ENCODE measurements at places on chromosomes 12 and 14. TPM values are rescaled to one million over a fixed set of nuclear protein-coding genes. Genes with fewer than 3 reads are reported as not detected.

GRCh38 chr12:104560881-104561280 is 104.1 kb downstream of the CHST11 start:
- no peak for DNase-seq

- DNase-seq, result no peak
These were observed 23.9 kb downstream of the GPR19 start for GRCh38 chr12:12671850-12672660.

SCN8A gene
- 7.1 TPM for total RNA-seq

SLC16A7 gene
- 10.0 TPM for total RNA-seq

DNA sequence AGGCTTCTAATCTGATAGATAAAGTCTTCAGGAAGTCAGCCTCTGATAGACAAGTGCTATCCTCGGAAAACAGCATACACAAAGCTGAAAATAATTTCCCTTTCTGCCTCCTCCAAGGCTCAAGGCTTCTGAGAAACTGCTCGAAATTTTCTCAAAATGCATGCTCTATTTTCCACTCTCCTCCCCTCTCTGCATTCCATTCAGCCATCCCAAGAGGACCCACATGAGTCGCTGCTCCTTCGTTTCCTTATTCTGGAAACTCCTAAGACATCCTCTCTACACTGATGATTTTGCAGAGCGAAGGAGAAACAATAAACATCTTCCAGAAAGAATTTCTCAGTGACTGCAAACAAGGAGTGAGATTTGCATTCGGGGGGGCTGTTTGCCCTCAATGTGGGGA is 92.2 kb upstream of the SFSWAP start:
- no peak for DNase-seq

FAM181A gene
- total RNA-seq, result not detected

IL22 gene
- total RNA-seq, result not detected

DNA sequence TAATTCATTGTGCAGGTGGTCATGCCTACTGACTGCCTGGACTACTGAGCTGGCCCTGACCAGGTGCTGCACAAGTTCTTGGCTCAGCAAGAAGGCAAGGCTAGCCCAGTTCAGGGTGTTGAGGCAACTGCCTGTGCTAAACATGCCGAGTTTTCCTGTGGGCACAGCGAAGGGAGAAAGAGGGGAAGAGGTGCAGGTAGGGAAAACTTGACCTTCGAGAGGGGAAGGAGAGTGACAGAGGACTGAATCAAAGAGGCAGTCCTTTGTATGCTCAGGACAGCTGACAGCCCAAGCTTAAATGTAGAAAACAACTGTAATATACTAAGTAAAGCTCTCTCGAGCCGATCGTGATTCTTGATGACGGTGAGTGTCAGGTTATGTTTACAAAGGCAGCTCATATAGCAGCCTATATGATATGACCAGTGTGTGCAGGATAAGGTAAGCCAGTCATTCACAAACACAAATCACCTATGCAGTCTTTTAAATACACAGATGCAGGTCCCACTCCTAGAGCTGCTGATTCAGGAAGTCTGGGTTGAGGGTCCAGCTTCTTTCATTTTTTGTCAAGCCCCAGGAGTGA is 2.6 kb downstream of the IRAK3 start:
- DNase-seq, result no peak

C2CD5 gene
- 22.9 TPM for total RNA-seq

GRCh38 chr14:102633906-102634595 is 41.6 kb downstream of the RCOR1 start:
- DNase-seq, result no peak
